ENCODE measurements at places on chromosomes 7 and 10.

DNA sequence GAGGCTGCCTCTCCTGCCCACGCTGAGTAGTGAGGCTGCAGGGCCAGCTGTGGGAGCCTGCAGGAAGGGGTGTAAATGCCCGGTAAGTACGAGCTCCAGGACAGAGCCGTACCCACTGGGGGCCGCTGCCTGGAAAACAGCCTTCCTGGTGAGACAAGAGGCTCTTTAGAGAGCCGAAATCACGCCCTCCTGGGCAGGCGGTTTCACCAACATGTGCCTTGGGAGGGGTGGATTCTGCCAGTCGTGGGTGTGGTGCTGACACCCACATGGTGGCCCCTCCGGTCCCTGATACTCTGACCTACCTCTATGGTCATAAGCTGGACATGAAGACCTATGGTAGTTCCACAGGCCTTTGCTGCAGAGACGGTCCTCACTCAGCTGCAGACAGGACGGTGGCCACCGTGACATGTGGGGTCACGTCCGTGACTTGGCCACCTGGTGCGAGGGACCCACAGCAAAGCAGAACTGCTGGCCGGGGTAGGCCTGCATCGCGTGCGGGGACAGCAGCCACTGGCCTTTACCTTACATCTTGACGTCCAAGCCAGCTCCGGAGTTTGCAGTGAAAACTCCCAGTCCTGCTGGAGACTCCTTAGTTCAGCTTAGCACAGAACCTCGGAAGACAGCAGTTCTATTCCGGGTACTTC lies 46.9 kb downstream of the PITRM1 start:
- DNase-seq = no peak

- no peak for DNase-seq
Observed at GRCh38 chr10:34231441-34232180, 583.5 kb downstream of the PARD3 start.

DNA sequence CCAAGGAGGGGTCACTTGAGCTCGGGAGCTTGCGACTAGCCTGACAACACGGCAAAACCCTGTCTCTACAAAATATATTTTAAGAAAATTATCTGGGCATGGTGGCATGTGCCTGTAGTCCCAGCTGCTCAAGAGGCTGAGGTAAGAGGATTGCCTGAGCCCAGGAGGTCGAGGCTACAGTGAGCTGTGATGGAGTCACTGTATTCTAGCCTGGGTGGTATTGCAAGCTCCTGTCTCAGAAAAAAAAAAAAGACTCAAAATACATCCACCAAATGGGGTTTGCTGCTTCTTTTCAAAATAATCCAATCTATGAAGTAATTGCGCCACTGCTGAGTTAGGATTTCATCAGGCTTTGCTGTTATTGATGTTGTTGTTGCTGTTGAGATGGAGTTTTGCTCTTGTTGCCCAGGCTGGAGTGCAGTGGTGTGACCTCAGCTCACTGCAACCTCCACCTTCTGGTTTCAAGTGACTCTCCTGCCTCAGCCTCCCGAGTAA lies 11.1 kb upstream of the VIM start:
- no peak for DNase-seq

GRCh38 chr7:40199076-40199802 lies 64.4 kb downstream of the SUGCT start:
- DNase-seq = no peak

- DNase-seq = no peak
Observed at GRCh38 chr10:75852851-75853484, 421.5 kb downstream of the LRMDA start.

GRCh38 chr7:131007439-131008330 lies 273.7 kb upstream of the KLF14 start:
- DNase-seq = no peak

DNA sequence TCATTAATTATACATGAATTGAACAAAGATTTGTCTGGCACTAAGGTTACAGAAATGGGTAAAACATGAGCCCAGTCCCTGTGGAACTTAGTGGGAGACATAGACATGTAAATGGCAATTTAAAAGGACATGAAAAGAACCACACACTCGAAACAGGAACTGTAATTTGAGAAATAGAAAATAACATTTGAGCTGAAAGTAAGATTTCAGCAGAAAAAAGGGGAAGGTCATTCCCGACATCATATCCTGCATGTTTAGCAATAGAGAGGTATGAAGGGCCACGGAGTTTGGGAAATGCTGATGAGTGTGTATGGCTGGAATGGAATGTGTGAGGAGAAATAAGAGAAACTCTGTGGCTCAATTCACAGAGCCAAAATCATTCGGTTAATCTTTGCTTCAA lies 175.4 kb upstream of the AHR start:
- DNase-seq = no peak

GRCh38 chr7:123916240-123916724 lies 8.8 kb upstream of the SPAM1 start:
- DNase-seq = no peak

DNA sequence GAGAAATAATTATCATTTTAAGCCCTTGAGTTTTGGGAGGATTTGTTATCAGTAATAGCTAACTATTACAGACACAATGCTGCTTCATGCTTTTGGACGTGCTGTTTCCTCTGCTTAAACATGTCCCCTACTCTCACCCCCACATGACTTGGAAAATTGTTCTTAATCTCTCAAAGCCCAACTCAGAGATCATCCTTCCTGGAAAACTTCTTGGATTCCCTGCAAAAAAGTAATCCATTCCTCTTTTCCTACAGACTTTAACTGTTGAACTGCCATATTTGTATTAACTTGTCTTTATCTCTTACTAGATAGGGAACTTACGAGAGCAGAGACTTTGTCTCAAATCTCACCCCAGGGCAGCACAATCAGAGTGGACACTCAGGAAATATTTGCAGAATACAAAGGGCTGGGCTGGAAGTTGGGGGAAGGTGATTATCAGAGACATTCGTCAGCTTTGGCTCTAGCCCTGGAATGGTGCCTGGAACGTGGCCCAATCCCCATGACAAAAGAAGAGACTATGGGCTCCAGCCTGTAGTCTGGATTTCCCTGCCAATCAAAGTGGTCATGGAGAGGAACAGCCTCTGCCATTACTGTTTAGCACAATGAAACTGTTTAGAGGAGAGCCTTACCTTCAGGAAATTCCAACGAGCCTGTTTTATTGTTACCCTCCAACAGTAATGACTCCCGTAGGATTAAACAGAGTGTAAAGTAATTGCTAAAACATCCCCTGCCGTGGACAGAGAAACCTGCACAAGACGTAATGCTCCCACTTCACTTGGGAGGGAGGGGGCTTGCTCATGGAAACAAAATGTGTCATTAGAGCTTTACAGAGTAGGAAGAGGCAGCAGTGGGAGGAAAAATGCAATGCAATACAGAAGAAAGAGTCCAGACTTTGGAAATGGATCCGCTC lies 140.4 kb upstream of the AUTS2 start:
- DNase-seq = no peak

GRCh38 chr10:8758029-8758428 lies 703.5 kb downstream of the GATA3 start:
- DNase-seq = no peak

DNA sequence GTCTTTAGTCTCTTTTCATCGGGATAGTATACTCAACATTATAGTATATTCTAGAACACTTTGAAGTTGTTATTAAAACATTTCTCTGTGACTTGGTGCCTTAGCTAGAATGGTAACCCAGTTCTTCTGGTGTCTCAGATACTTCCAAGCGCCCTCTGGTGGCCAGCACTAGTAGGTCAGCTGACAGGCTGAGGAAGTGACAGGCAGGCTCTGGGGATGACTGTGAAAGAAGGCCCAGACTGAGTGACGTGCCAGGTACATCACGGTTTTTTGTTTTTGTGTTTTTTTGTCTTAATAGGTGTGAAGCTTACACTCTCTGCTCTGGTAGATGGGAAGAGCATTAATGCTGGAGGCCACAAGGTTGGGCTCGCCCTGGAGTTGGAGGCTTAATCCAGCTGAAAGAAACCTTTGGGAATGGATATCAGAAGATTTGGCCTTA lies 5.1 kb downstream of the COMTD1 start:
- peak; percentile 84 for DNase-seq

GRCh38 chr7:143516981-143517380 lies 39.3 kb downstream of the TAS2R41 start:
- no peak for DNase-seq

DNA sequence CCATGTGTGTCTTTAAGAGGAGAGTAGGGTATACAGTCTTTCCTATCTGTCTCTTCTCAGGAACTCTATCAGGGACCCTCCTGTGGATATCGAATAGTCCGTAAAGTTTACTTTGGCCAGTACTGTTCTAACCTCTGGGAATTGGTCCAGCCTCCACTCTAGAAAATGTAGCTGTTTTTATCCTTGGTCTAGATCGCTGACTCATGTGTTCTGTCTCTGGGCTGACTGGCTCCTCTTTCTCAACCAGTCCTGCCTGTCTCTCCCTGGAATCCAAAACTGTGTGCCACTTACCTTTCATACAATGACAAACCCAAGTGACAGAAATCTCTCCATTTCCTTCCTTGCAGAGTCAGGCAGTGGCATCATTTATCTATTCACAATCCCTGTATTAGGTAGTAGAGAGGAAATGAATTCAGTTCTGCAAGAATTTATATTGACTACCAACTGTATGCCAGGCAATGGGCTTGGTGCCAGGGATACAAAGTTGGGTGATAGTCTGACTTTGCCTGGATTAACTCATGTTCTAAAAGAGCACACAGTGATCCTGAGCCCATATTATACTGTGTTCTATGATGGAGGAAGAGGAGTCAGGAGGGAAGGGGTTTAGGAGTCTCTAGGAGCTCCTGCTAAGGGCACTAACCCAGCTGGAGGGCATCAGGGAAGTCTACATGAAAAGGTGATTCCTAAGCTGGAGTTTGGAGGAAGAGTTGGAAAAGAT lies 232.7 kb downstream of the LRMDA start:
- no peak for DNase-seq
